Fibroblast of the aortic adventitia (primary cell): ENCODE measurements at places on chromosomes 2 and 18.

DNA sequence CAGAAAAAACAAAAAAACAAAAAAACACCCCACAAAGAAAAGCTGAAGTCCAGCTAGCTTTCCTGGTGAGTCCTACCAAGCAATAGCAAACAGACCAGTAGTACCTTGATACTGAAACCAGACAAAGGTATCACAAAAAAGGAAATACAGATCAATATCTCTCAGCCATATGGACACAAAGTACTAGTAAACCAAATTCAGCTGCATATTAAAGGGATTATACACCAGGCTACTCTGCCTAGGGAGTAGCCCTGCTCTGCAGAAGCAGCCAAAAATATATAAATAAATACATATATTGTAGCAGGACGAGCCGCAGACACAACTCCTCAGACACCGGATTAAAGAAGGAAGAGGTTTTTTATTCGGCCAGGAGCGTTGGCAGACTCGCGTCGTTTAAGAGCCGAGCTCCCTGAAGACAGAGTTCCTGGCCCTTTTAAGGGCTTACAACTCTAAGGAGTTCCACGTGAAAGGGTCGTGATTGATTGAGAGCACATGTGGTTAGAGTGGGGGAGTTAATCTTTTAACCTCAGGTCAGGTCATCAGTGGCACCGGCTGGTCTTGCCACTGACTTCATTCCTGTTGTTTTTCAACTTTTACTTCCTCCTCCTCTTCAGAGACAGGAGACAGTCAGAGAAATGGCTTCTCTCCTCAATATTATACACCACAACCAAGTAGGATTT lies 38.4 kb upstream of the DTNB start:
- no peak for DNase-seq

DNA sequence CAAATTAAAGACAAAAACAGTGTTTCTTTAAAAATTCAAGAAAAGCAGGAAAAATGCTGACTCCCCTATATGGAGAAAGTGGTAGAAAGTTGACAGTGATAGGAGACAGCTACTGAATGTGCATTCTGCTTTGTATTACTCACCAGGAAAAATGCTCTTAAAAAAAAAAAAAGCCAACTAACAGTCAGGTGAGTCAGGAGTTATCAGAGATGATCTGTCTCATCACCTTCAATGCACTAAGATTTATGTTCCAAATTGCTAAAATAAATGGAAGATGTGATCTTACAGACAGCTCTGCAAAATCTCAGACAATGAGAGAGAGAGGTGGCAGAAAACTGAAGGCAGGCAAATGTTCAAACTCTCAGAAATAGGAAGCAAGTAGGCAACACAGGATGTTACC lies 47.6 kb upstream of the ZNF521 start:
- no peak for DNase-seq

DNA sequence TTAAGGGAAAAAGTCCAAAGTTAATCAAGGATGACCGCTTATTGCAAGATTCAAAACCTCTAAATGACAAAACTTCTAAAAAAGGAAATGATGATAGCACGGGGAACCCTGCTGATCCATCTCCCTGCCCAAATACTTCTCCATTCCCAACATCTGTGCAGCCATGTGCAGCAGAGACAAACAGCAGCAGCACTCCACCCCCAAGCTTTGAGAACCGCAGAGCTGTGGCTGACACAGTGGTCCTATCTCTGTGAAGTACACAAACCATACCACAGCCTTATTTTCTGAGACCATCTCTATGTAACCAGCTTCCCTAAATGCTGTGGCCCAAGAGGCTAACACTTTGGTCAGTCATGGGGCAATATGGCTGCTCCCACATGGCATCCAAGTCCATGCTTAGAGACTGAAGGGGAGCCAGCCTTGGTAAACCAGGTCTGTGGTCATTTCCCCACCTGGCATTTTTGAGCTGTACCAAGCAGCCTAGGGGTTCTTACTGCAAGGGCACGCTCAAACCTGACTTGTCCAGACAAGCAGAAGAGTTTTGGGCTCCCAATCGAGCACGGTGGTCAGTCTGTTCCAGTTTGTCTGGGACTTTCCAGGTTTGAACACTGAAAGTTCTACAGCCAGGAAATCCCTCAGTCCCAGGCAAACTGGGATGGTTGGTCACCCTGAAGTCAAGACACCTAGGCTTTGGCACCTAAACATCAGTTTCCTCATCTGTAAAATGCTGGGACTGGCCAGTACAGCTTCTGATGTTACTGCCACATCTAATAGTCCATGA lies 17.1 kb upstream of the NFE2L2 start:
- DNase-seq, result no peak

DNA sequence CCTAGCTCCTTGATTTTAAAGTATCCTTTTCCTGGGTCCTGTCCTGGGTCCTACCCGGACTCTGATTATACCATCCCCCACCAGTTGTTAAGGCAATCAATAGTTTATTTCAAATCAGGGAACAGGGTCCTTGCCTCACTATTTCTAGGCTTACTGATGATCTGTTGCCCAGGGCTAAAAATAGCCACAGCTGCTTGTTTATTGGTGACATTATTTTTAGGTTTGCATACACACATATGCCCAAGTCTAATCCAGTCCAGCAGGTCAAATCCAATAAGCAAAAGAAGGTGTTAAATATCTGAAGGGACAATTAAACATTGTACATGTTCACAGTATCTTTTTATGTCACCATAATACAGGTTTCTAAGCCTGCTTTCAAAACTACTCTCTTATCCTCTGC lies 66.0 kb downstream of the RAB10 start:
- DNase-seq, result no peak

DNA sequence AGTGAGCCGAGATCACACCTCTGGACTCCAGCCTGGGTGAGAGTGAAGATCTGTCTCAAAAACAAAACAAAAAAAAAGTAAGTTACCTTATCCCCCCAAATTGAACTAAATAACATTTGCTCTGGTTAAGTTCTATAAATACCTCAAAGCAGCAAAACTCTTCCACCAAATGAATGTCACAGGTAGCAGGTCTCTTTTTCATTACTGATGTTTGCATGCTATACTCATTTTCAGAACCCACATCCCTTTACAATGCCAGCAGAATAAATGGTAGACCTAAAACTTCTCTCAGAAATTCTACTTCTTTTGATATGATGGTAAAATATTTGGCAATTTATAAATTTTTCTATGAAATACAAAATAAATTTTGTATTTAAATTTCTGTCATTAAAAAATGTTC lies 22.3 kb downstream of the INO80D start:
- no peak for DNase-seq

DNA sequence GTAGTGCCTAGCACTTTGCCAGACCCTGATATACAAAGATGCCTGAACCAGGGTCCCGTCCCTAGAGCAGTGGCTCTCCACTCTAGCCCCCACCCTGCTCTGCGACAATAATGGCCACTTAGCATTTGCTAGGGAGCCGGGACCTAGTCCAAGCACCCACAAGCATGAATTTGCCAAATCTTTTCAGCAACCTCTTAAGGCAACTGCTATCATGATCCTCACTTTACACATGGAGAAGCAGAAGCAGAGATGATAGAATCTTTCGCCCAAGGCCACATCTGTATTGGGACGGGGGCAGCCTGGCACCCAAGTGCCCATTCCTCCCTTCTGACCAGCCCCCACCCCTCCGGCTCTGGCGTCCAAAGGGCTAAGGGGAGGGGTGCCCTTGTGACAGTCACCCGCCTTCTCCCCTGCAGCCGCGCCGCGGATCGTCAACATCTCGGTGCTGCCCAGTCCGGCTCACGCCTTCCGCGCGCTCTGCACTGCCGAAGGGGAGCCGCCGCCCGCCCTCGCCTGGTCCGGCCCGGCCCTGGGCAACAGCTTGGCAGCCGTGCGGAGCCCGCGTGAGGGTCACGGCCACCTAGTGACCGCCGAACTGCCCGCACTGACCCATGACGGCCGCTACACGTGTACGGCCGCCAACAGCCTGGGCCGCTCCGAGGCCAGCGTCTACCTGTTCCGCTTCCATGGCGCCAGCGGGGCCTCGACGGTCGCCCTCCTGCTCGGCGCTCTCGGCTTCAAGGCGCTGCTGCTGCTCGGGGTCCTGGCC lies 13.0 kb downstream of the SIGLEC15 start:
- no peak for DNase-seq
